RWPE1 (cell line): ENCODE measurements at places on chromosomes 3 and 15.
A peak's percentile ranks its signal among the peaks of the same experiment; 100 is the strongest.

- DNase-seq, result no peak
These were observed 7.9 kb downstream of the RAP2B start for GRCh38 chr3:153169793-153170383.

DNA sequence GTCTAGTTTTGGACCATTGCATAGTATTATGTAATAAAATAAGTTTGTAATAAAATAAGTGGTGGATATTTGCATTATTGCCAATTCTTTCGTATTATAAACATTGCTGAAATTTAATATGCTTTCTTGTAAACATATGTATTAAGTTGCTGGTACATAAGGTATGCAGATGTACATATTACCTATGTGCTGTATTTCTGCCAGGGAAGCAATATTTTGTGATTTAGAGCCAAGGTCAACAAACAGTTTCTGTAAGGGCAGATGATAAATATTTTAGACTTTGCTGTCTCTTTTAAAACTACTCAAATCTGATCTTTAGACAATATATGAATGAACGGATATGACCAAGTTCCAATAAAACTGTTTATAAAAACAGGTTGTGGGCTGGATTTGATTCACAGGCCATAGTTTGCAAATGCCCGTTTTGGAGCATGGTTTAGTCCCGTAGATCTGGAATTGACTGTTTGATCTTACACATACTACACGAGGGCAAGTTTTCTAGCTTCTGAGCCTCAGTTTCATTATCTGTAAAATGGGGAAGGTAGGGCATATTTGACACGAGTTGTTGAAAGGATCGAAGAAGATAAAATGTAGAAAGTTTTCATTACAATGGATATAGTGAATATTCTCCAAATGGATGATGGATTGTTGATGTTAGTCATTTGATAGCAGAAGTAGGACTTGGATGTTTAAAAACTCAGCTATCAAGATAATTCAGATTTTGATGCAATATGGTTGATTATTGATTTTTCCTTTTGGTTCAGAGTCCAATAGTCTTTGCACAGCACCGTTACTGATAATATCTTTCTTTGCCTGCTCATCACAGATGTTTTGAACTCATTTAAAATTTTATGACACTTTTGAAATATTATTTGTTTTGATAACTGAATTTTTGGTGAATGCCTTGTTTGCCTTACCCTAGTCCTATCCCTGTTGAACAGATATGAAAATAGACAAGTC, 394.6 kb downstream of the FEZF2 start:
- DNase-seq, result no peak

DNA sequence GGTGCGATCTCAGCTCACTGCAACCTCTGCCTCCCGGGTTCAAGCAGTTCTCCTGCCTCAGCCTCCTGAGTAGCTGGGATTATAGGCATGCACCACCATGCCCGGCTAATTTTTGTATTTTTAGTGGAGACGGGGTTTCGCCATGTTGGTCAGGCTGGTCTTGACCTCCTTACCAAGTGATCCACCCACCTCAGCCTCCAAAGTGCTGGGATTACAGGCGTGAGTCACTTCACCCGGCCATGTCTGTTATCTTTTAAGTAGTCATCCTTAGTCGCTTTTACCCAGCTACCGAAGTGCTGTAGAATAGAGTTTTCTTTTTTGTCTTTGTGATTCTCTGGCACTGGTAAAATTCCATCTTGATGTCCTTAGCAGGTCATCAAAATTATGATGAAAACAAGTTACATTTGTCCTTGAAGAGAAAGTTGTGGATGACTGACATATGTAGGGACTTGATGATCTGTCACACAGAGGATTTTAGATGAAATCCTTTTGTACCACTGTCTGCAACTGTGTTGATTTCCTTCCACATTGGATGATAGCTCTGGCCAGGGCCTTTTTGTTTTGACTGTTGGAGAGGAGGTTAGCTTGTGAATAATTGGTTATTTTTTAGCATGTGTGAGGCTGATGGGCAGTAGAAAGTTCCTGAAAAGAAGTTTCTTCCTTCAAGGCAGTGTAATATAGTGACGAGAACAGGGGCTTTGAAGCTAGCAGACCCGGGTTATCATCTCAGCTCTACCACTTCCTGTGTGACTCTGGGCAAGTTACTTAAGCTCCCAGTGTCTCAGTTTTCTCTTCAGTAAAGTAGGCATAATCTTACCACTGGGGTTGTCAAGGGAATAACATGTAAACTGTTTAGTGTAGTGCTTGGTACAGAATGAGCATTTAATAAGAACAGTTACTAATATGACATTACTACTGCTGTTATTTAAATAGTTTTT, 18.8 kb downstream of the ATG7 start:
- no peak for DNase-seq

DNA sequence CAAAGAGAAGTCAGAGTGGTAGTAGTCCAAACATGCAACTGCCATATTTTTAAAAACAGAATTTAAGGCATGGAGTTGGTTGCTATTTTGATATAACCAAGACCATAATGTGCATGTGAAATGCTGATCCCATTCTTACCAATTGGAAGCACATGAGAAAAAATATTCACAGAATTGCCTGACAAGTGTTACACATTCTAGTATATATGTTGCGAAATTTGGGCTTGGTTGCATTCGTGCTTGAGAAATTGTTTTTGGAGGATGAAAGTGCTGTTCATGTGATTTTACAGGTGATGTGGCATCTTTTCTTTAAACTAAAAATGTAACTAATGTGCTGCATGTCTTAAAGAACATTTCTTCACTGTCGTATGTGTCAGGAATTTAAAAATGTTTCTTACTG, 199.7 kb downstream of the CHL1 start:
- no peak for DNase-seq

DNA sequence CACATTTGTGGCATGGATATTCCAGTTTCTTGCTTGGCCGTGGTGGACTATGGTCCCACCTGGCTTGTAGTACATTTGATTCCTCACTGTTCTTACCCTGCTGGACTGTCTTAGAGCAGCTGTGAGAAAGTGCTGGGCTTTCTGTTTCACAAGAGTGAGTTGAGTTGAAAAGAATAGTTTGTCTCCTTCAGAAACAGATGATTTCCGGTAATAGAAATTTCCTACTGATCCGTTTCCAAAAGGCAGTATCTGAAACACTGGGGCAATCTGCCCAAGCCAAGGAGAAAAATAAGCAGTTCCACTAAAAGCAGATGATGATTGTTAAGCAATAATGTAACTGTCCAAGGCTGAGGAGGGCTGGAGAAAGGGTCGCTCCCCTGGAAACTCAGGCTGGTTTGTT, 96.0 kb downstream of the SUCLG2 start:
- DNase-seq, result no peak

GRCh38 chr3:183227586-183227985, 25.5 kb upstream of the B3GNT5 start:
- DNase-seq, result no peak

GRCh38 chr3:185825006-185825638, at the start of gene IGF2BP2:
TSS of gene IGF2BP2 (minus strand) at chr3:185825042. CDS start at chr3:185824960, 82 bp downstream.
- peak; percentile 65 for DNase-seq

DNA sequence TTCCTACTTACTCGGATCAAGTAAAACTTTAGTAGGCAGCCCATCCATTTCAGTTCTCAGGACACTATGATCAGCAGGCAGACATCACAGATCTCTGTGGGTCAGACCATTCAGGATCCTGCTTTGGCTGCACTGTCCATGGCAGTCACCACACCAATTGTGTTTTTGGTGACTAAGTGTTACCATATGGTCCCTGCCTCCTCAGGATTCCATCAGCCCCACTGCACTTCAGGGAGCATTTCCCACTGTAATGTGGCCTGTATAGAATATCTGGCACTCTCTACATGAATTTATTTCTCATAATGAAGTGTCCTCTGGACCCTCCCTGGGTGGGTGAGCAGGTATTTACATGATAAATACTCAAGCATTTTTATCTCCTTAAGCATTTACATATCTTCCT, 41.3 kb downstream of the ZNF445 start:
- no peak for DNase-seq

GRCh38 chr15:38058596-38059075, 124.2 kb downstream of the TMCO5A start:
- no peak for DNase-seq

DNA sequence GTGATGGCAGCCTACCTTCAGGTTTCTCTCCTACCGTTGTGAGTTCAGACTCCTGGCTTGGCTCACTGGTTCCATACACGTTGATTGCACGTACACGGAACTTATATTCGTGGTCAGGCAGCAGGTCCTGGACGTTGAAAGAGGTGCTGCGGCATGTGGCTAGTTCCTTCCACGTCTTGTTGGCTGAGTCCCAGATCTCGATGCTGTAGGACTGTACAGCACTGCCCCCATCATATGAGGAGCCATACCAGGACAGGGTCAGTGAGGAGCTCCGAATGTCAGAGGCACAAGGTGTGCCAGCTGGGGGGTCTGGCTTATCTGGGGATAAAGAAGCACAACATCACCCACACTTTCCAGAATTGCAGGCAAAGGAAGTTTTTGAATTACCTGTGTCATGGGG, 72.3 kb upstream of the HACD2 start:
- no peak for DNase-seq

GRCh38 chr15:29596266-29596665, 226.0 kb downstream of the TJP1 start:
- DNase-seq, result peak; percentile 13

DNA sequence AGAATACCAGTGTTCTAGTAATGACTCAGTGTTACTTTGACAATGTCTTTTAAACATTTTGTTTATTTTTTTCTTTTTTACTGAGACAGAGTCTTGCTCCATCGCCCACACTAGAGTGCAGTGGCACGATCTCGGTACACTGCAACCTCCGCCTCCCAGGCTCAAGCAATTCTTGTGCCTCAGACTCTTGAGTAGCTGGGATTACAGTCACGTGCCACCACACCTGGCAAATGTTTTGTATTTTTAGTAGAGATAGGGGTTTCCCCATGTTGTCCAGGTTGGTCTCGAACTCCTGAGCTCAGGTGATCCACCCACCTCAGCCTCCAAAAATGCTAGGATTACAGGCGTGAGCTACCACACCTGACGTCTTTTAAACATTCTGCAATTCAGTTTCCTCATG, 15.7 kb downstream of the AQR start:
- DNase-seq, result no peak
